ENCODE measurements at places on chromosomes 13 and 19.

- no peak for DNase-seq
Observed at GRCh38 chr13:44140146-44140545, 233.5 kb upstream of the SERP2 start.

- DNase-seq = no peak
Observed at GRCh38 chr13:110227864-110228643, 78.9 kb downstream of the COL4A1 start.

DNA sequence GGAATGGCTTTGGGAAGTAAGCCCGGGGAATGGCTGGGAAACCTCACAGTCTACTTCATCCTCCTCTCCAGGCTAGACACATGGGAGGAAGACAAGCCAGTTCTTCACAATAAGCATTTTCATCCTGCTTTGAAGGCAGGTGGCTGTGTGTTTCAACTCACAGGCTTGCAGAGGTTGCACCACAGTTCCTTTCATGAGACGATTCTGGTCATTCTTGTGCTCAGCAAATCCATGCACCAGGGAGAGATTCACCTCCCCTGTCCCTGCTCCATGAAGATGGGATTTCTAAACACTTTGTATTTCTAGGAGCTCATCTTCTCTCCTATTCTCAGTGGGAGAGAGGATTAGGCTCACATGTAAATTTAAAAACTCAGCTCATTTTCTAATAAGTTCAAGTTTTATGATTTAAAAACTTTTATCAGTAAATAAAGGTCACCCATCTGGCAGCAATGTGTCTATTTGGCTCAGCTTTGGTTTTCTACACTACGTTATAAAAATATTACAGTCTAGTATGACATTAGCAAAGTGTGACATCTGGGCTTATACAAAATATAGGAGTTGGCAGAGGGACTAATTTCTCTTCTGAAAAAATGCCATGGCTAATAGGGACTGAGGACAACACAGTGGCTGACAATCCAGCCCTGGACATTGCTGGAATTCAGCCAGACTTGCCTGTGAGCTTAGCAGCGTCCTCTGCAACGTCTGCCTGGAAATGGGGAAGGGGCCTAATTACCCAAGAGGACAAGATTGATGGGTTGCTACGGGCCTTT, 283.2 kb upstream of the SLC10A2 start:
- no peak for DNase-seq

GRCh38 chr13:107678075-107678689, 537.2 kb downstream of the LIG4 start:
- DNase-seq = no peak

GRCh38 chr19:13972368-13973155, 20.3 kb downstream of the DCAF15 start:
- DNase-seq = no peak

DNA sequence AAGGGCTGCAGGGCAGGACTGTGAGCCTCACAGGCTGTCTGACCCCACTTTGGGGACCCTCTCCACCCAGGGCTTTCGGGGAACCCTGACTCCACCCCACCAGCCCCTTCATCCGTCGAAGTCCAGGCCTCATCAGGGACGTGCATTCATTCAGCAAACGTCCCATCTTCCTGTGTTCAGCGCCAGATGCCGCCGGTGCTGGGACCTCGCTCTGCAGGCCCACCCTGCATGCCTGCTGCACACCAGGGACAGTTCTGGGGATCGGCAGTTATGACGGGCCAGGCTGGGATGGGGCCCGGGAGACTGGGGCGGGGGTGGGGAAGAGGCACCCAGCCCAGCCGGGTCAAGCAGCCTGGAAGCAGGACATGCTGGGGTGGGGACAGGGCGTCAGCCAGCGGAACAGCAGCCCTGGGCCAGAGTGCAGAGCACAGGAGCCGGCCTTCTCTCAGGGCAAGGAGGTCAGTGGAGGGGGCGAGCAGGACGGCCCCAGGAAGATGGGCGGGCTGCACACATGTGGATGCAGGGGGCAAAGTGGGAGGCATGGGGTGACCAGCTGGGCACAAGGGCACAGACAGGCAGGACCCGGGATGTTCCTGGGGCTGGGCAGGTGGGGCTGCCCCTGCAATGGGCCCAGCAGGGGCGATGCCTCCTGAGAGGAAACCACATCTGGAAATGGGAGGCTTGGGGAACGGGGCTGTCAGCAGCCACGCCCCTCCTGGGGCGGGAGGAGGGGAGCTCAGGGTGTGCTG, 5.1 kb downstream of the GAMT start:
- DNase-seq = no peak

GRCh38 chr13:24286624-24287023, 22.8 kb upstream of the C1QTNF9 start:
- no peak for DNase-seq

DNA sequence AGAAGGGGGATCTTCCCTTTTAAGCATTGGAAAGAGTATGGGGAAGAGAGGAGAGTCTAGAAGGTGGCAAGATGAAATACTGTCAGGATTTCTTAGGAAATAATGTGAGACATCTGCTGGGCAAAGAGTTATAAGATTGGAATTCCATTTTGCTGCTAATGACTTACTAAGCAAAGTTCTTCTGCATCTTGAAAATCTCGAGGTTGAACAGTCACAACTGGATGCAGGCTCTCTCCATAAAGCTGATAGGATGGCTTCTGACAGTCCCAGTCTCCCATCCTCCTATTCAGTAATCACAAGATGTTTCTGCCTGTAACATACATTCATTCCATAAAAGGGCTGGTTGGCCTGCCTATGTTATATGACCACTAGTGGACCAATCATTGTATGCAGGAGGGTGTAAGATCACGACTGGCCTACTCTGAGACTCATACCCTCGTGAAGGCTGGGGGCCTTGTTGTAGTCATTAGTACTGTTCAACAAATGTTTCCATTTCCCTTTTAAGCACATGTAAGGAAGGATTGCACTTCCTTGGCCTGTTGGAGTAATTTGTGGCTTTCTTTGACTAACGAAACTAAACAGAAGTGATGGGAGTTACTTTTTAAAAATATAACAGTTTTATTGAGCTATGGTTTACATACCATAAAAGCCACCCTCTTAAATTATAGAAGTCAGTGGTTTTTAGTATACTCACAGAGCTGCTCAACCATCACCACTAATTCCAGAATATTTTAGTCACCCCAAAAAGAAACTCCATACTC, 45.0 kb upstream of the TDRD3 start:
- DNase-seq = no peak

DNA sequence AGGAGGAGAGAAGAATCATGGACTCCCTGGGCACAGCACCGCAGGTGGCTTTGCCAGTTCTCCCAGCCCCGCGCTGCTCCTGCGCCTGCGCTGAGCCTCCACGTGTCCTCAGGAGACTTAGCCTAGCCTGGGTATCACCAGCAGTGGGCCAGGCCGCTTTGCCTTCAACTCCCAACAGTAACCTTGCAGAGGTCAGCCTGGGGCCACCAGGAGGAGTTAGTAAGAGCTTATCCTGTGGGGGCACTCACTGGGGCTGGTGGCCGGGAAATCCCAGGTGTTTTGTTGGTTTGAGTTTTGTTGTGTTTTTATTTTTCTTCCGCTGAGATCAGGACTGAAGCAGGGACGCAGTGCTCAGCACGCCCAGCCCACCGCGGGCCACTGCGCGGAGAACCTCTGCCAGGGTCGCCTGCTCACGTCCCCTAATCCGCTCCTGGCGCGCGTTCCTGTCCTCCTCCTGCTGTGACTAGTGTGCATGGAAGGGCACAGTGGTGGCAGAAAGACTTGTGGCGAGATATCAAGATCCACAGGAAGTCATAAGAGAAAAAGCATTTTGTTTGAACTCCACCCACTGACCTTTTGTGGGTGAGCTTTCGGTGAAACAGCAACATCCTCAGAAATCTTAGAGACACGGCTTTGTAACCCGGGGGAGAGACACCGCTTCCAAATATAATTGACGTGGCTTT, 207.4 kb upstream of the RFC3 start:
- DNase-seq = no peak

GRCh38 chr19:46303322-46303690, 6.5 kb downstream of the HIF3A start:
- DNase-seq = no peak

GRCh38 chr19:15109768-15110417, 2.7 kb downstream of the SYDE1 start:
- DNase-seq = no peak

- no peak for DNase-seq
Observed at GRCh38 chr19:44603201-44603945, 10.0 kb upstream of the IGSF23 start.

- DNase-seq = peak; percentile 66
Observed at GRCh38 chr19:54548806-54549205, 24.8 kb upstream of the LILRA2 start.

GRCh38 chr19:40702337-40703012, 12.0 kb upstream of the NUMBL start:
- no peak for DNase-seq

GRCh38 chr19:2231621-2232221, 4.4 kb downstream of the PLEKHJ1 start:
- DNase-seq = no peak

GRCh38 chr13:44331446-44331845, 42.2 kb upstream of the SERP2 start:
- no peak for DNase-seq

DNA sequence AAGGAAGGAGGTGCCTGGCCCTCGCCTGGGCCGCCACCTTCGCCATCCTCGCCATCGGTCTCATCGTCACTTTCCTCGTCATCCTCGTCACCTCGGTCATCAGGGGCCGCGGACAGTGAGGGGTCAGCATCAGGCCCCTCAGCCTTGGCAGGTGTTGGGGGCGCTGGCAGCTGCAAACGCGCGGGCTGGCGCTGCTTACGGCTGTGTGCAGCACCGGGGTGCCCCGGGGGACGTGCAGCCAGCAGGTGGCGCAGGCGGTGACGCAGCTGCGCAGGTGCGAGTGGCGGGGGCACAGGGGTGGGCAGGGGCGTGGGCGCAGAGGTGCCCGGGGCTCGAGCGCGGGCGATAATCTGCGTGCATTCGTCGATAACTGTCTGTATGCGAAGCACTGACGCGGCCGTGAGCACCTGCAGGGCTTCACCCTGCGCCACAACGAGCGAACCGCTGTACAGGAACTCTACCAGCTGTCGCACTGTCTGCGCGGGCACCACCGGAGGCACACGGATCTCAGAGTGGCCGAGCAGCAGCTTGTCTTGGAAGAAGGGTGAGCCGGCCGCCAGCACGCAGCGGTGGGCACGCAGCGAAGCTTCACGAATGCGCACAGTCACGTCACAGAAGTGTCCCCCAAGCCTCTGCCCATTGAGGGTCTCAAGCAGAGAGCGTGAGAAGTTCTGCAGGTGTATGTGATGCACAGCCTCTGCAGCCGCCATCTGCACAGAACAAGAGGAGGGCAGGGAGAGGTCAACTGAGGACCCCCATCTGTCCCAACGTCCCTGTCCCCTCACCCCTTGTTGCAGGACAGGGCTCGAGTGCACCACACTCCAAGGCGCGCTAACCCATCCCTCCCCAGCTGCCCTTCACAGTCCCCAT, 2.4 kb downstream of the ZBTB45 start:
- no peak for DNase-seq

DNA sequence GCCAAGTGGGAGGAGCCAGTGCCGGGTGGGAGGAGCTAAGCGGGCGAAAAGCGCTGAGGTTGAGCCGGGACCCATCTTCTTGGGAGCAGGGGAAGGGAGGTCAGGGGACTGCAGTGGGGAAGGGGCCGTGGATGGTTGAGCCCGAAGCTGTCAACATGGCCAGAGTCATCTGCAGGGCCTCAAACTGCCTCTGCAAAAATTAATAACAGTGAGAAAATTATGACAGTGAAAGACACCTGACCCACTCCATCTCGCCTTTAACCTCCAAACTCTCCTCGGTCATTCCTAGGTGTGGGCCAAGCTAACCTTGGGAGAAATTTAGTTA, 30.1 kb downstream of the ZNF557 start:
- no peak for DNase-seq

GRCh38 chr19:52170863-52171320, 529 bp downstream of the ZNF836 start:
- no peak for DNase-seq

DNA sequence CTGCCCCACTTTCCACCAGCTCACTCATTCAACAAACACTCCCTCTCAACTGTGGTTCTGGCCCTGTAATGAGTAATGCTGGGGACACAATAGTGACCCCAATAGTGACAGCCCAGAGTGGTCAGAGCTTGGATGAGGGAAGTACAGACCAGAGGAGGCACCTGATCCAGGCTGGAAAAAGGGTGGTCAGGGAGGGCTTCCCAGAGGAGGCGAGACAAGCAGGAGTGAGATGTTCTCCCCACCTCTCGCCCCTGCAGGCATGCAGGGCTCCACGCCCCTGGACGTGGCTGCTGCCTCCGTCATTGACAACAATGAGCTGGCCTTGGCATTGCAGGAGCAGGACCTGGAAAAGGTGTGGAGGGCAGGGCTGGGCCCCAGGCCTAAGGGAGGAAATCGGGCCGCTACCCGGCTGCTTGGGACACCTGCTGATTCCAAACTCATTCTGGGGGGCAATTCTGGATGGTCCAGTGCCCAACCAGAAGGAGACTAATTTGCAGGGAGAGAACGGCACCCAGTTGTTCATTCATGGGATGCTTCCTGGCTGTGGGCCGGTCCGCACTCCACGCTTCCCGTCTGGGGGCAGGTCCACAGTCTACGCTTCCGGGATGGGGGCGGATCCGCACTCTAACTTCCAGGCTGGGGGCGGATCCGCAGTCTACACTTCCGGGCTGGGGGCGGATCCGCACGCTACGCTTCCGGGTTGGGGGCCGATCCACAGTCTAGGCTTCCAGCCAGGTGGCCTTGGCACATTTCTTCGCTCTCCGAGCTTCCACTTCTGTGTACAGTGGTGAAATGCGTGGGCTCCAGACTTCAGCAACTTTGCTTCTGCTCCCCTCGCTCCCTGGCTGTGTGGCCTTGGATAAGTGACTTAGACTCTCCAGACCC, 63.4 kb downstream of the RYR1 start:
- no peak for DNase-seq

DNA sequence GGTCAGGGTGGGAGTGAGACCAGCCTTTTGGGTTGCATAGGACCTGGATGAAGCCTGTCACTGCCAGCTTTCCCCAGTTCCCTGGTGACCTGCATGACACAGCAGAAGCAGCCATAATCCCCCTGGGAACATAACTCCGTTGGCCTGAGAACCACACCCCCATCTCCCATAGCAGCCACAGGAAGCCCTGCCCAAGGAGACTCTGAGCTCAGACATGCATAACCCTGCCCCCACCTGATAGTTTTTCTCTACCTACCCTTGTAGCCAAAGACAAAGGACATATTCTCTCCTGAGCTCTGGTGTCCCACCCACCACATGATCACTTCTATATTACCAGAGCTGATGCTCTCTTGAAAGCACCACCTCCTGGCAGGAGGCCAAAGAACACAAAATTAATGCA, 413.5 kb upstream of the HTR2A start:
- no peak for DNase-seq

GRCh38 chr13:38415233-38415632, 65.6 kb downstream of the UFM1 start:
- no peak for DNase-seq

GRCh38 chr19:10809651-10810285, 26.2 kb downstream of the TMED1 start:
- DNase-seq = no peak
